ENCODE measurements at places on chromosomes 12 and 14.

DNA sequence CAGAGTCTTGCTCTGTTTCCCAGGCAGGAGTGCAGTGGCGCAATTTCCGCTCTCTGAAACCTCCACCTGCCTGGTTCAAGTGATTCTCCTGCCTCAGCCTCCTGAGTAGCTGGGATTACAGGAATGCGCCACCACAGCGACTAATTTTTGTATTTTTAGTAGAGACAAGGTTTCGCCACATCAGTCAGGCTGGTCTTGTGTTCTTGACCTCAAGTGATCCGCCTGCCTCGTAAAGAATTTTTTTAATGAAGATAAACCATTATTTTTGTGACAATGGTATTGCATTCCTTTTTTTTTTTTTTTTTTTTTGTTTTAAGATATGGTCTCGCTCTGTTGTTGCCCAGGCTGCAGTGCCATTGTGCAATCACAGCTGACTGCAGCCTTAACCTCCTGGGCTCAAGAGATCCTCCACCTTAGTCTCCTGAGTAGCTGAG is 25.8 kb downstream of the ACVR1B start:
- no peak for DNase-seq

GRCh38 chr12:116400636-116401372 is 123.3 kb upstream of the MED13L start:
- peak; percentile 17 for DNase-seq

- no peak for DNase-seq
These were observed 25.1 kb upstream of the CDK17 start for GRCh38 chr12:96425321-96425720.

DNA sequence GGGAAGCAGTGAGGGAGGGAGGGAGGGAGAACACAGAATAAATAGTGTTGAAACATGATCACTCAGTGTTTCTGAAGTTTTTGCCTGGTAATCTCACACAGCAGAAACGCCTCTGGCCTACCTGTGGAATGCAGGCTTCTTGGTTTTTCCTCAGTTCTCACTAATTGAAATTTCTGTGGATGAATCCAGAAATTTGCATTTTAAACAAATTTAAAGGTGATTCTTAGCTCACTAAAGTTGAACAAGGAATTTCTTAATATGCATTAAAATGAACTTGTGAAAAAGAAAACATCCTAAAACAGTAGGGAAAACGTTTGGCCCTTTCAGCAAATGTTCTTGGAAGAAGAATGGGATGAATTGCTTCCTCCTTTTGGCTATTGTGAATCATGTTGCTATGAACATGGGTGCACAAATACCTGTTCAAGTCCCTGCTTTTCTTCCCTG is 1.4 kb downstream of the RNASE9 start:
- no peak for DNase-seq

- no peak for DNase-seq
These were observed 10.7 kb downstream of the POMT2 start for GRCh38 chr14:77310026-77310425.

DNA sequence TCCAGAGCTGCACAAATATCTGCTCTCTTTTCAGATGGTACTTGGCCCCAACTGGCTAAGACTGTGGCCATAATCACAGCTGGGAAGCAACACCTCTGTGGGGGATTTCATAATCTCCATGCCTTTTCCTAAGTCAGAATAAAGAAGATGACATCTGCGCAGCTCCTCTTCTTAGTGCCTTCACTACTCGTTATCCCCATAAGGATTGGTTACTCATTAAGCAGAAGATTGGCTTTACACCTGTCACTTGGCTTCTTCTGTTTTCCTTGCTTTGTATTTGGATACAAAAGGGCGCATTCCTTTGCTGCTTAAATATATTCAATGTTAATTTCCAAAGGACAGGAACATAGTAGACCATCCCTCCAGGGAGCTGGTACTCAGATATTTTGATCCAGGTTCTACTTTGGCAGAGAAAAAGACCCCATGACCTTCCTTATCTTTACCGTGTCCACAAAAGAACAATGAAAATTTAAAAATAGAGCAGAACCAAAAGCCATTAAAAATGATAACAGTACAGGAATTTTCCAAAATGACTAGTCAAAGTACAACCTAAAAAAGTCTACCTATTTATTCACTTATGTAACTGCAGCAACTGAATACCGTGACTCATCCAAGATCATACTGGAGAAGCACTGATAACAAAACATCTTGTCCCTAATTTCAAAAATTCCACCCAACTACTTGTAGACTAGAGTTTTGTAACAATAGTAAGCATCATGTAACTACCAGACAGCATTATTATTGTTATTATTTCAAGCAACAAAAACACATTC is 352.3 kb upstream of the TMPO start:
- DNase-seq, result no peak

DNA sequence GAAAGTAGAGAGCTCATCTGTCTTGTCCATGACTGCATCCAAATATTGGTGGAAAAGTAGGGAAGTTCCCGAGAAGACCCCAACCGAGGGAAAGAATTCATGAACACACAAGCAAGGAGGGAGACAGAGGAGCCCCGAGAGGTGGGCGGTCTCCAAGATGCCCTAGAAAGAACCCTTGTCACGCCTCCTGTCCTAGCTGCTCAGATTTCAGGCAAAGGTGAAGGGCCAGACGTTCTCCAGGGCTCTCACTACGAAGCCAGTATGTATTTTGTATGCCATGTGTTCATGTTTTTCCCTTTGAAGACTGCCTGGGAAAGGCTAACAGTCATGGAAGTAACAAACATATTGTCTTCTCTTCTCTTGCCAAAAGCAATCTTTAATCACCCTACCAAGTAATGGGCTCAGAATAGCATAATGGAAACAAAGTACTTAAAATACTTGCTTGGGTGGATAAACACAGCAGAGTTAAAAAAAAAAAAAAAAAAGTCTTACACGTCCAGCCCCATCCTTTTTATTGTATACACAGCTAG is 99.2 kb upstream of the TBX3 start:
- no peak for DNase-seq

DNA sequence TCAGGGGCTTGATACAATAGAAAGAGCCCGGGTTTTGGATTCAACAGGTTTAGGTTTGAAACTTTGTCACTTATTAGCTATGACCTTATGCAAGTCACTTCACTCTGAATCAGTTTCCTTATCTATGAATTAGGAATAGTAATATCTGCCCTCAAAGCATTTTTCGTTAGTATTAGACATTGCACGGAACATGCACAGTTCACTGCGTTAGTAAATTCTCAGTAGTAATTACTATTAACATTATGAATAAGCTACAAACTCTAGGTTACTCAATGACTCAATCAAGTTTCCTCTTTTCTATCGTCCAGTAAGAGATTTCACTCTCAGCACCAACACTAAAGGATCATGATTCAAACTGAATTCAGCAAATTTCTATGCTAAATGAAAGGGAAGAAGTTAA is 150.3 kb downstream of the CEP83 start:
- DNase-seq, result no peak

DNA sequence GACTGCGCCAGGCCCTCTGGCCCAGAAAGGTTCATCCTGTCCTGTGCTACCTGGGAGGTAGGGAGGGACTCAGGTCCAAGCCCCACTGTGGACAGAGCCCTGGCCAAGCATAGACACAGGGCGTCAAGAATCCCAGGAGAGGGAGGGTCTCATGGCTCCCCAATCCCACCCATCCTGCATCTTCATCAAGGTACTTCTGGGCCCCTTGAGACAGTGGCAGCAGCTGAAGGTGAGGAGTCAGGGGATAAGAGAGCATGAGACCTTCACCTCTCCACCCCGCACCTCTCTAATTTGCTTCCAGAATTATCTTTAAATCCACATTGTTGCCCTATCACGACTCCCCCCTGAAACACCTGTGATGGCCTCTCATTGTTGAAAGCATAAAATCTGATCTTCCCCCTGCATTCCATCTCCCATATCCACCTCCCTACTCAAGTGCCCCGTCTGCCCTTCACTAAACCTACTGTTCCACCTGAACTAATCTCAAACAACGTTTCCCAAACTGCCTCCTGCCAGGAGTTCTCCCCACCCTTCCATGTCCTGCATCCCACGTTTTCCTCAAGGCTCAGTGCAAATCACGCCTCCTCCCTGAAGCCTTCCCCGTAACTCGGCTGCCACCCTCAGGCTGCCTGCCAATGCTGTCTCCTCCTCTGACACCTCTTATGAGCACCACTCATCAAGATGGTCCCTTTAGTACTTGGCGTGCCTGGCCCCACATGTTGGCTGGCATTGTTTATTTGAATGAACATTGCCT is 27.1 kb downstream of the KRT18 start:
- peak; percentile 4 for DNase-seq

- DNase-seq, result no peak
These were observed 141.0 kb downstream of the SLC16A7 start for GRCh38 chr12:59736786-59737185.

GRCh38 chr14:37864861-37865718 is 269.7 kb downstream of the TTC6 start:
- no peak for DNase-seq

GRCh38 chr12:73053893-73054292 is 781.7 kb downstream of the TRHDE start:
- DNase-seq, result no peak

DNA sequence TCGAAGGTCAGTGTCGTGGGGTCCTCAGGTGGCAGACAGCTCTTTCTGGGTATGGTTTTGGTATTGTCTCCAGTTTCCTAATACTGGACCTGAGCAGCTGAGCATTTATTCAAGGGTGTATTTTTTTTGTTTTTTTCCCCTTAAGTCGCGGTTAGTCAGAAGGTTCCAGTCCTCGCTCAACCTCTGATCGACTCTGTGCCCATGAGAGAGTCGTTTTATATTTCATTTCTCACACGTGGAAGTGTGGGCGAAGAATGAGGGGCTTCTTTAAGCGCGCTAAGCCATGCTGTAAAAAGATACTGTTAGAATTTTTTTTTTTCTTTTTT is 499 bp downstream of the MIPOL1 start:
- DNase-seq, result no peak

DNA sequence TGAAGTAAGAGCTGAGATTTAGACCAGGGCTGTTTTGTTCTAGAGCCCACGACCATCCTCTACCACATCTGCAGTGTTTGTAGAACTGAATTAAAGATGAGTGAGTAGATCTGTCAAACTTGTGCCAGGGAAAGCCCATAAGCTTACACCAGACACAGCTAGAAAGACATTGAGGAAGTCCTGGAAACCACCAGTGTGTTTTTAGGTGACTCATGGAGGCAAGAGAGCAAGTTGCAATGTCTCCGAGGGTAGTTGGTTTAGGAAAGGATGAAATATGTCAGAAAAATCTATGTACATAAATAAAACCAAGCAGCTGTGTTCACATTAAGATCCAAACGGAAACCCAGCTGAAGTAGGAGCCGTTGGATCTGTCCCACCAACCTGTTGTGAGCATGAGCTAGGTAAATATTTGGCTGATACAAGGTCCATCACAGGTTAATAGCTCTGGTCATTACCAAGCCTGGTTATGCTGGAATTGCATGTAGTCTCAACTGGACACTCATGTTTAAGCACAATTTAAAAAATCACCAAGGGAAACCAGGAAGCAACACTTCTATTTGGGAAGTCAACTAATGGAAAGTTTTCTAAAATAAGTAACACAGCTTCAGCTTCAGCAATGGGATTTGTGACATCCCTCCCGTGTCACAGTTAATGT is 49.9 kb upstream of the PLEKHG3 start:
- no peak for DNase-seq

GRCh38 chr14:99838639-99839134 is 45.5 kb downstream of the EML1 start:
- DNase-seq, result no peak

- DNase-seq, result no peak
These were observed 229.1 kb downstream of the PPM1H start for GRCh38 chr12:62705846-62706245.

DNA sequence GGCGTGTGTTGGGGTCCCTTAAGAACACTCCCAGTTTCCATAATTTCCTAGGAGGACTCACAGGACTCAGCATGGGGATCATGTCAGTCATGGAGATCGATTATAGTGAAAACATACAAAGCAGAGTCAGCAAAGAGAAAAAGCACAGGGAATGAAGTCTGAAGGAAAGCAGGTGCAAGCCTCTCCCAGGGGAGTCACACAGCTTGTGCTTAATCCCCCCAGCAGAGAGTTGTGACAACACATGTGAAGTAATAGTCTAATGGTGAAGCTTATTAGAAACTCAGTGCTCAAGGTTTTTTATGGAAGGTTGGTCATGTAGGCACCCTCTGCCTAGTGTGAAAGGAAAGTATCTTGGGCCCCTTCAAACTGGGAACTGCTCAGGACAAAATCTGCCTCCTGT is 149.0 kb upstream of the SEL1L start:
- DNase-seq, result no peak

DNA sequence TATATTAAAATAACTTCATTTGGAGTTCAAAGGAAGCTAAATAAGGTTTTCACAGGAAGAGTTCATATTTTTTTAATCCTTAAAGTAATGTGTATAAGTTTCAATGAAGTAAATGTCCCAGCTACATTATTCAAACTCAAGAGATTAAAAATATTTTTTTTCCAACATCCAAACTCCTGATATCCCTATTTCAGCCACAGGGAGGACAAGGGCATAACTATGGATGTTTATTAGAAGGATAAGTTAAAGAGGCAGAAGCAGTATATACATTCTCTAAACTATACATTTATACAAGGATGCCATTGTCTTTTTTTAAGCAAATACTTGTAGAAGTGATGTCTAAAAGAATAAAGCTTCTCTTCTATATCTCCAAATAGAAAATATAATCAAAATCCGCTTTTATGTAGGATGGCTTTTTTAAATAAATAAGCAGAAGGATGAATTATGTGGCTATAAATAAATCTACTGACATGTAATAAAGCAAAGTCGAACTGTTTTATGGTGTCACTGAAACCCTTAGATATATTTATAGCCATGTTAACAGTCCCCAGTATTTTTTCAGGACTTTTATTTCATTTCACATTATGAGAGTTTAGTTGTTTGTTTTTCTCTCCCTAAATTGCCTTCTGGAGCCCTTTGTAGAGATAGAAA is 936.5 kb downstream of the DIO2 start:
- DNase-seq, result no peak

GRCh38 chr12:96093543-96094196 is 58.3 kb upstream of the LTA4H start:
- no peak for DNase-seq

DNA sequence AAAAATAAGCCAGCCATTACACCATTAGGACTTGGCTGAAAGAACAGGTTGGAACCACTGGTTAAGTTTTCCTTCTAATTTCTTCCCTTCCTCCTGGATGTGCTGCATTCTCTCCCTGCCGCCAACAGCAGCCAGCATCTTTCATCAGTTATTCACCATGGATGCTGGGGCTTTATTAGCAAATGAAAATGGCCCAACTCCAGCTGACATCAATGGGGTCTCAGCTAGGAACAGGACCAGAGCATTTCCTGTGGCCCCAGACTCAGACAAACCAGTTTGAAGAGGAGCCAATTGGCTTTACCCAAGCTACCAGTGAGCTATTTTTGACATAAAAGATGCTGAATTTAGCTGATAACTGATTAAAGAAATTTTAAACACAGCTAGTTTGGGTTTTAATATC is 26.0 kb upstream of the TBX5 start:
- DNase-seq, result no peak

GRCh38 chr14:63383776-63384367 is 65.1 kb upstream of the GPHB5 start:
- DNase-seq, result no peak

GRCh38 chr14:99257122-99257672 is 14.8 kb downstream of the BCL11B start:
- no peak for DNase-seq
